ENCODE measurements at places on chromosomes 5 and 9.

- no peak for DNase-seq
Measured at GRCh38 chr9:134223091-134223490, 58.7 kb upstream of the RNU6ATAC start.

- peak; percentile 62 for DNase-seq
Measured at GRCh38 chr9:125655691-125656410, 51.2 kb downstream of the MAPKAP1 start.

DNA sequence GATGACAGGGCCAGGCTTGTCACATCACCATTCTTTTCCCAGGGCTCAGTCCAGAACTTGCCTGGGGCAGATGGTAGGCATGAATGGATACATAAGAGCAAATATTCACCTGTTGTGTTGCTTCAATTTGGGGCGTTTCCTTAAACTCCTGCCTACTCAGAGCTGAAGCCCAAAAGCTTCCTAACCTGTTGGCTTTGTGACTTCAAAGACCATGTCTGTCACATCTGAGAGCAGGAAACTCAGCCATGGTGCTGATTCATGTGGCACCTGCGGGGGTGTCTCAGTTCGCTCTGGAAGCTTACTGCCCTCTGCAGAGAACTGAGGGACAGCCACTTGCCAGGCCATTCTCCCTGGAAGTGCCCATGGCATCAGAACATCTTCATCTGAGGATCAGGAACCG is 246.6 kb downstream of the HSPA4 start:
- DNase-seq = no peak

DNA sequence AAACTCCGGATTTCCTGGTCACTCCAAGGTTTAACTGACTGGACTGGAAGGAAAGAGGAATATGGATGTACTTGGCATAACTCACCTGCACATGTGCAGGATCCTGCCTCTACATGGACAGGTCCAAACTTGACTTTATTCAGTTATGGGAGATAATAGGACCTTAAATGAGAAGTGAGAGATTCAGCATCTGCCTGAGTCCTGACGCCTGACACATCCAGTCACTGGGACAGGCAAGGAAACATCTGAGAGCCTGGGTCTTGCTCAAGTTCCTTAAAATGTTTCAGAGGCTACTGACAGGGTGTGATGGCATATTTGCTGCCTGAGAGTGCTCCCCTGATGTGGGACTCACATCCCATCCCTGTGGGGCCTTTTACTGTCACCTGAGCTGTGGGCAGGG is 34.9 kb downstream of the ZNF354A start:
- no peak for DNase-seq

GRCh38 chr9:127033789-127034188 is 88.6 kb downstream of the ANGPTL2 start:
- peak; percentile 23 for DNase-seq
